CD4-positive, alpha-beta T cell treated with Interleukin-21 for 1 hour (primary cell): ENCODE measurements at places on chromosomes 16 and 17.
A peak's percentile ranks its signal among the peaks of the same experiment; 100 is the strongest.

DNA sequence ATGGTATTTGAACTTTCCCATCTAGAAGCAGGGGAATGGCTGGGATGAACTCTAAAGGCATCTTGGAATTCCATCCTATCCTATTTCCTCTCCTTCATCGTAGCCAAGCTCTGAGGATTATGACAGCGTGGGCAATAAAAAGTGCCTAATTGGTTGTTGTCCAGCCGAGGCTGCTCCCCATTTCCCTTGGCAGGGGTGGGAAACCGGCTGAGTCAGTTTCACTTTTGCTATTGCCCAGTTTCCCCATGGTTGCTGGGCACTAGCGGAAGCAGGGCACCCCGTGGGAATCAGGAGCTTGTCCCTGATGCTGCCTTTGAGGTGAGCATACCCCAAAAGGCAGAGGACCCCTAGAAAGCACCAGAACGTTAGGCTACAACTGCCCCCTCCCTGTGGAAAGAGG is 13.8 kb upstream of the SP2 start:
- DNase-seq = no peak

- DNase-seq = no peak
Observed at GRCh38 chr17:9342225-9342624, 233.4 kb downstream of the STX8 start.

DNA sequence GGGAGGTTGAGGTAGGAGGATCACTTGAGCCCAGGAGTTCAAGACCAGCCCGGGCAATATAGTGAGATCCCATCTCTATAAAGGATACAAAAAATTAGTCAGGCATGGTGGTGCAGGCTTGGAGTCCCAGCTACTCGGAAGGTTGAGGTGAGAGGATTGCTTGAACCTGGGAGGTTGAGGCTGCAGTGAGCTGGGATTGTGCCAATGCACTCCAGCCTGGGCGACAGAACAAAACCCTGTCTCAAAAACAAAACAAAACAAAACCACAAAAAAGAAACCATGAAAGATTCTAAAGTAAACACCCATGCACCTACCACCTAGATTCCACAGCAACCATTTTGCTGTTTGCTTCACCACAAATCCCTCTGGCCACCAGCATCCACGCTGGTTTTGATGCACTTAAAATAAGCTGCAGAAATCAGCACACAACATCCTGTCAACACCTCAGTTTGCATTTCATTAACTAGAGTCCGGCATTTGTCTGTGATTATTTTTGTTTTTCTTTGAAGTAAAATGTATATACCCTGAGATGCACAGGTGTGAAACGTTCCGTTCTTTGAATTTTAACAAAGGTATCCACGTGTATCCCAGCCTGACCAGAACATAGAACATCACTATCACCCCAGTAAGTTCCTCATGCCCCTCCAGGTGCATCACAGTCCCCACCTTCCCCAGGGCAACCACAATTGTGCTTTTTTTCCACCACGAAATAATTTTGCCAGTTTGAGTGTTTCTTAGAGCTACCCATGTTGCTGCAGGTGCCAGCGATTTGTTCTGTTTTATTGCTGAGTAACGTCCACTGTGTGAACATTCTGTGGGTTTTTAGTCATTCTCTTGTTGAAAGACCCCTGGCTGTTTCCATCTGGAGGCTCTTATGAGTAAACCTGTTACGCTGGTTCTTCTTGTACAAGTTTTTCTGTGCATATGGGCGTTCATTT is 191.5 kb downstream of the SEC14L1 start:
- DNase-seq = peak; percentile 61

GRCh38 chr16:58299757-58300349 is 5.0 kb upstream of the PRSS54 start:
- peak; percentile 13 for DNase-seq
